ENCODE measurements at places on chromosomes 12 and 14. TPM values are rescaled to one million over a fixed set of nuclear protein-coding genes. Genes with fewer than 3 reads are reported as not detected.

Gene CPNE6
- not detected for total RNA-seq

Gene LPAR5
- 16.6 TPM for total RNA-seq

Gene SYCP3
- total RNA-seq = 1.6 TPM

Gene IFI27
- total RNA-seq = 1.8 TPM

Gene TAS2R14
- 3.5 TPM for total RNA-seq

DNA sequence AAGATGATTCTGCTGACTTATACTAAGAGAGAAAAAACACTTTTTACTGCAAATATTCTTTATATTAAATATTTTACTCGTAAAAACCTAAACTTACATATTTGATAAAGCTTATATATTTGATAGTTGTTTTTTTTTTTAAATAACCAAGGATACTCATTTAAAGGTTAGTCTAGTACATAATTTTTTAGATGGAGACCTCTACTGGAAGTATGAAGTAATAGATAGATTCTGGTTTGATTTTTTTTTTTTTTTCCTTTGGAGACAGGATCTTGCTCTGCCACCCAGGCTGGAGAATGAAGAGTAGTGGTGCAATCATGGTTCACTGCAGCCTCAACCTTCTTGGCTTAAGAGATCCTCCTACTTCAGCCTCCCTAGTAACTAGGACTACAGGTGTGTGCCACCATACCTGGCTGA is 16.4 kb downstream of the ARID2 start:
- DNase-seq = peak; percentile 44

DNA sequence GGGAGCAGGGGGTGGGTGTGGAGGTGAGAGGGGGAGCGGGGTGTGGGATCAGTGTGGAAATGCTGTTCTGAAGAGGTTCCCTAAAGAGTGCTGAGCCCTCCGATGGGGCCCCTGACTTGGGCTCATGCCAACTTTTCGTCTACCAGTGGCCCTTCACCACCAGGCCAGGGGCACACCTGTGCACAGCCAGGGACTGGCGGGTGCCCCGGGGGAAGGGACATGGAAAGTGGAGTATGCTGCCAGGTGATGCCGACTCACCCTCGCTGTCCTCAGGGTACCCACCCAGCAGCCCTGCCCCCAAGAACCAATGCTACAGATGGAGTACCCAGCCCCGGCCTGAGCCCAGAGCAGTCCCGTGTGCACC is 26.2 kb downstream of the AMN start:
- no peak for DNase-seq

DNA sequence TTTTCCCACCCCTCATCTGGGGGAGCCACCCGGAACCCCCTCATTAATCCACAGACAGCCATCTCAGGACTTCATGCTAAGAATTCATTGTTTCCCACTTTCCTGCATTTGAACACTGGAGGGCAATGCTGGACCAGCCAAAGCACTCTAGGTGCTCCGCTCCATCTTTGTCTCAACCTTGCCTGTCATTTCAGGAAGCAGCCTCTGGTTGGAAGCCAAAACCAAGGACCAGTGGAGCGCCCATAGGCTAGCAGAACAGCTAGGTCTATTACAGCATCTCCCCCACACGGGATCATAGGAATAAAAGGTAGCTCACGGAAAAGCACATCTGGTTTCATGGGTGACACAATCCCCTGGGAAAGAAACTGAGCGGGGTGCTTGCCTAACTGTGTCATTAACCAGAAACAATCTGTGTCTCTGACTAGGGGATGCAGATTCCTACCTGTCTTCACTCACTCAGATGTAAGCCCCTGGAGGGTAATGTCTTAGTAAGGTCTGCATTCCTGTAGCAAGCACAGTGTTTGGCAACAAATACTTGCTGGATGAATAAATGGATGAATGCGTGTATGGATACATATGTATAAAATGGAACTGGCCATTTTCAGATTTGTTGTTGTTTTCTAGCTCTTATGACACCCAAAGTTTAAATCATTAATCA is 197.0 kb downstream of the DAD1 start:
- no peak for DNase-seq

DNA sequence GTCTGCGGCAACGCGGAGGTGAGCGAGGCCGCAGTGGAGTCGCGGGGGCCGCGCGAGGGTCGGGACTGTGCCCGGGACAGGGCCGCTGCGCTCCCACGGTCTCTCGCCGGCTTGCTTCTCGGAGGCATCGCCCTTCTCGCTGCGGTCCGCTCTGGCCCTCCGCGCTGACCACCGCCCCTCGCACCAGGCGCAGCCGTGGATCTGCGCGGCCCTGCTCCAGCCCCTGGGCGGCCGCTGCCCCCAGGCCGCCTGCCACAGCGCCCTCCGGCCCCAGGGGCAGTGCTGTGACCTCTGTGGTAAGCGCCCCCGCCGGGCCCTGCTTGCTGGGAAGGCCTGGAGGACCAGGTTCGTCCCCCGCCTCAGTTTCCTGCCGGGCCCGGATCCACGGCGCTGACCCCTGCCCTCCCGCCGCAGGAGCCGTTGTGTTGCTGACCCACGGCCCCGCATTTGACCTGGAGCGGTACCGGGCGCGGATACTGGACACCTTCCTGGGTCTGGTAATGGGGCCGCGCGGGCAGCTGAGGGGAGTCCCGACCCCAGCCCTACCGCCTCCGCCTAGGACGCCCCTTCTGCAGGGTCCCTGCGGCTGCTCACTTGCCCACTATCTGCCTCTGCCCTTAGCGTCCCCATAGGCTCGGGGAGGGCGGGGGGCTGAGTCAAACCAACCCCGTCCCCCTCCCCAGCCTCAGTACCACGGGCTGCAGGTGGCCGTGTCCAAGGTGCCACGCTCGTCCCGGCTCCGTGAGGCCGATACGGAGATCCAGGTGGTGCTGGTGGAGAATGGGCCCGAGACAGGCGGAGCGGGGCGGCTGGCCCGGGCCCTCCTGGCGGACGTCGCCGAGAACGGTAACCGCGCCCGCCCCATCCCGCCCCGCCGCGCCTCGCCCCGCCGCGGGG is 7.0 kb downstream of the AMN start:
- no peak for DNase-seq

DNA sequence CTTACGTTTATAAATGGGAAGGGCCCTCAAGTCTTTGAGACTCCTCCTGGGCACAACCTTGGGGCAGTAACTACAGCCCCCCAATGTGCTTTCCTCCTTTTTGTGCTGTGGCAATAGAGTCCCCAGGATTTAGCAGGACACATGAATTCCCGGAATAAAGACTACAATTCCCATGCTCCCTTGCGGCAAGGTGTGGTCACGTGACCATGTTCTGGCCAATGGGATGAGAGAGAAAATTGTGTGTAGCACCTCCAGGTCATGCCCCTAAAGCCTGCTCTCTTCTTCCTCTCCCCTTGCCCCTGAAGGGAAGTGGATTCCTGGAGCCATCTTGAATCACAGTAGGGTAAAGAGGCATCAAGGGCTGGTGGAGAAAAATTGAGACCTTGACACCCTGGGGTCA is 295.1 kb upstream of the SFSWAP start:
- DNase-seq = no peak

- no peak for DNase-seq
Measured at GRCh38 chr12:112219195-112219594, 93.8 kb downstream of the TRAFD1 start.

- peak; percentile 54 for DNase-seq
Measured at GRCh38 chr12:45991284-45992249, 1.2 kb upstream of the SCAF11 start.

GRCh38 chr12:101671833-101672232 is 25.6 kb upstream of the CHPT1 start:
- DNase-seq = no peak

DNA sequence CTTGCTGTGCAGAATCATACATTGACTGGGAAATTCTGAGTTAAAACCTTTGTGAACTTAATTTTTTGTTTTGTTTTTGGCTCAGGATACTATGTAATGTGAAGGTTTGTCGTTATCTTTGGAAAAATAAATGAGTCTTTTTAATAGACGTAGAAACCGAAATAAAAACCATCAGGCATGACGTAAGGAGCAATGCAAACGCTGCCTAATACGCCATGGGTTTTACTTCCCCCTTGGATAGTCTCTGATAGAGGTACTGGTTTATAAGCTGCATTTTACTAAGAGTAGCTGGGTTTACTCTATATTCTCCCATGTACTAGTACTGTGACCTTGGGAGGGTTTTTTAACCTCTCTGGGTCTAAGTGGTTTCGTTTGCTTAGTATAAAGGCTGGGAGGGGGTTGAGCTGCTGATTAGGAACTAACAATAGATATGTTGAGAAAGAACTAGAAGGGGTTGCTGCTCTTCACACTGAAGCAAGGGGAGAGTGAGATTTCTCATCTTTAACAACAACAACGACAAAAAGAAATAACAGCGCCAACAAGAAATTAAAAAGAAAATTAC is 66.8 kb upstream of the SLCO1C1 start:
- DNase-seq = no peak

DNA sequence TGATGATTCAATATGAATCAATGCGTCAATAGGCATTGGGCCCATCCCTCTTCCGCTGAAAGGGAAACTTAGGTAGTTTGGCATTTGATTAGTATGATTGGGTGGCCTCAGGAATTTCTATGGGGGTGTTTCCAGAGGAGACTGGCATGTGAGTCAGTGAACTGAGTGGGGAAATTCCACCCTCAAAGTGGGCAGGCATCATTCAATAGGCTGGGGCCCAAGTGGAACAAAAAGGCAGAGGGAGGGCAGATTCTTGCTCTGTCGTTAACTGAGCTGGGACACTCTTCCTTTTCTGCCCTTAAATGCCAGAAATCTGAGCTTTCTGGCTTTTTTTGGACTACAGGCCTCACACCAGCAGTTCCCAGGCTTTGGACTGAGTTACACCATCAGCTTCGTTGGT is 373.5 kb downstream of the RPS29 start:
- DNase-seq = no peak
